CD4-positive, alpha-beta T cell treated with Interleukin-1 beta for 1 hour (primary cell): ENCODE measurements at places on chromosomes 12 and 14.

- no peak for DNase-seq
These were observed 105.5 kb upstream of the SLC38A2 start for GRCh38 chr12:46478123-46478522.

DNA sequence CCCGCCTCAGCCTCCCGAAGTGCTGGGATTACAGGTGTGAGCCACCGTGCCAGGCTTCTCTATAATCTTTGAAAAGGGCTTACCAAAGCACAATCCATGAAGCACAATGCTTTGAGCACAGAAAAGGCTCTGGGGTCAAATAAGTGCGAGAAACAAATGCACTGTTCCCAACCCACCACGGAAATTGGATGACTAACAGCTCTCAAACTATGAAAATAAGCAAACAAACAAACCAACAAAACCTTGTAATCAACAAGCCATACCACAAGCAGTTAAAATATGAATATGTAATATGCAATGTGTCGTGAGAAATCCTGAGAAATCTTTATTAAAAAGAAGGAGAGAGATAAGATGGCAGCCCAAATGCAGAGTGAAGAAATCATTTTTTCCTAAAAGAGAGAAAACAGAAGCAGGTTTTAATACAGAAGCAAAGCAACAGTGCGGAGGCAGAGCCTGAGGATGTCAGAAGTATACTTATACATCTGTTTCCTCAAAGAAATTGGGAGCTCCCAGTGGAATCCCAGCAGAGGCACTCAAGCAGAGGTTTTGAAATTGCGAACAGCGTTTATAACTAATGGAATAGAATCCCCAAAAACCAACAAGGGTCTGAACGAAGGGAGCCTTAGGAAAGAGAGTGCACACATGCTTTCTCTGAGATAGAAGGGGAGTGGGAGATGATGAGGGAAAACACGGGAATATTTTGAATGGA lies 17.1 kb downstream of the SMCO2 start:
- no peak for DNase-seq

GRCh38 chr14:48527832-48528231 lies 852.4 kb upstream of the MDGA2 start:
- no peak for DNase-seq

DNA sequence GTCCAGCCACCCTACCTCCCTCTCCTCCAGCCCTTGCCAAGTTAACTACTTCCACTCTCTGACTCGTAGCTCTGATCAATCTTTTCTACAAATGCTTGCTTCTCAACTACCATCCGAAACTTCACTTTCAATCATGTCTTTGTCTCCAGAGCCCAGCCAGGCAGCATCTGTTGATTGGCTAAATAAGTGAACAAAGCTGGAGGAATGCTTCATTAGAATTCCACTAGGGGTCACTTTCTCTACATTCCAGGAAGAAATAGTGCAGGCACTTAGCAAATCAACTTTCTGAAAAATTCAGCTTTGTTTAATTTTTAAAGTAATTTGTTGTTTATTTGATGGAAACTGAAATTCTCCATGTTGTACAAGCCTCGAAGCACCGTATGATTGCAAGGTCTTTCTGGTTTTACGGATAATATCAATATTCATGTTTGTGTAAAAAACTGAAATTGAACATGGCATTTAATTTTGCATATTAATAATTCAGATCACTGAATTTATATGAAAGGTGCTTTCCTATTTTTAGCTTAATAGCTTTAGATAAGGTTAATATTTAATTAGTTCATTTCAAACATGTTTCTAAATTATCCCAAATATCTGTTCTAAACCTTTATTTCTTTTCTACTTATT lies 32.4 kb upstream of the HELB start:
- no peak for DNase-seq

- DNase-seq, result no peak
These were observed 197.4 kb upstream of the FRMD6 start for GRCh38 chr14:51454351-51454750.

DNA sequence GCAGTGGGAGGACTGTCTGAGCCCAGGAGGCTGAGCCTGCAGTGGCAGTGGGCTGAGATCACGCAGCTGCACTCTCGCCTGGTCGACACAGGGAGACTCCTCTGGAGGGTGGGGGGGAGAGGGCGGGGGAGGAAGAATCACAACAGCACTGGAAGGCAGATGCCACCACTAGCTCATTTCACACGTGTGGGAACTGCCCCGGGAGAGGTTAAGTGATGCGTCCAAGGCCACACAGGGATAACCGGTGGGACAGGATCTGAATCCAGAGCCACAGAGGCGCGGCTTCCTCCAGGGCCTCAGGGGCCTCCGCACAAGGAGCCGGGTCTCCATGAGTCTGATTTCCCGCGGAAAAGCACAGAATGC lies 20.8 kb downstream of the STX2 start:
- DNase-seq, result no peak

- DNase-seq, result no peak
These were observed 14.2 kb downstream of the WIF1 start for GRCh38 chr12:65106948-65107347.

GRCh38 chr14:88985654-88986053 lies 161.2 kb downstream of the TTC8 start:
- DNase-seq, result no peak

- DNase-seq, result no peak
These were observed 149.0 kb upstream of the PRMT8 start for GRCh38 chr12:3342051-3342450.

- DNase-seq, result no peak
These were observed 88.2 kb downstream of the TBC1D30 start for GRCh38 chr12:64912516-64913255.
